Kidney glomerular epithelial cell (primary cell): ENCODE measurements at places on chromosomes 11 and 22.

DNA sequence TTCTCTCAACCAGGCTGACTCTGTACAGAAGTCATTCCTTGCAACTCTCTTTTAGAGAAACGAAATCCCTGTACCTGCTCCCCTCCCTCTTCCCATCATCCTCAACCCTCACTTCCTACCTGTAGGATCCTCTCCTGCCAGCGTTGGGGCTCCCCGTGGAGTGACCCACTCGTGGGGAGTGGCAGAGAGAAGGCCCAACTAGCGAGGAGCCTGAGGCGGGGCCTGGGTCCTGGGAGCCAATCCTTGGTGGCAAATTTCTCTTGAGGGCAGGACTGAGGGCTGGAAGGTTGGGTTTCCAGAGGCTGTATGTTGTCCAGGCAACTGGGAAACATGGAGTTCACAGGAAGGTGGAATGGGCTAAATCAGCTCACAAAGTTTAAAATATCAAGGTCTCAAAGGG lies 10.4 kb downstream of the NHERF4 start:
- peak; percentile 2 for DNase-seq

- no peak for DNase-seq
These were observed 14.7 kb downstream of the MPEG1 start for GRCh38 chr11:59197991-59198390.

GRCh38 chr11:62555464-62556107 lies 9.0 kb upstream of the AHNAK start:
- DNase-seq: no peak

DNA sequence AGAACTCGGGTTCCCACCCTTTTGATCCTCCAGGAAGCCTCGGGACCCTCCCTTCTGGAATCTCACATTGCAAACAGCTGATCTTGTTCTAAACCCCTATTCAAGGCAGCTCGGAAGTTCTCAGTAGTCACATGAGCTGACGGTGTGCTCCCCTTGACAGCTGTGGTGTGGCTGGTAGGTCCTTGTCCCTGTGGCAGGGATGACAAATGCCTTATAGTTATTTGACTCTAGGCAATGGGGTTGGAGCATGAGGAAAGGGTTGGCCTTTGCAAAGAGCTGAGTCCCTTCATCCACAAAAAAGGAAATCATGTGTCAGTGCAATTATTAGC lies 23.6 kb downstream of the EIF4G2 start:
- no peak for DNase-seq

DNA sequence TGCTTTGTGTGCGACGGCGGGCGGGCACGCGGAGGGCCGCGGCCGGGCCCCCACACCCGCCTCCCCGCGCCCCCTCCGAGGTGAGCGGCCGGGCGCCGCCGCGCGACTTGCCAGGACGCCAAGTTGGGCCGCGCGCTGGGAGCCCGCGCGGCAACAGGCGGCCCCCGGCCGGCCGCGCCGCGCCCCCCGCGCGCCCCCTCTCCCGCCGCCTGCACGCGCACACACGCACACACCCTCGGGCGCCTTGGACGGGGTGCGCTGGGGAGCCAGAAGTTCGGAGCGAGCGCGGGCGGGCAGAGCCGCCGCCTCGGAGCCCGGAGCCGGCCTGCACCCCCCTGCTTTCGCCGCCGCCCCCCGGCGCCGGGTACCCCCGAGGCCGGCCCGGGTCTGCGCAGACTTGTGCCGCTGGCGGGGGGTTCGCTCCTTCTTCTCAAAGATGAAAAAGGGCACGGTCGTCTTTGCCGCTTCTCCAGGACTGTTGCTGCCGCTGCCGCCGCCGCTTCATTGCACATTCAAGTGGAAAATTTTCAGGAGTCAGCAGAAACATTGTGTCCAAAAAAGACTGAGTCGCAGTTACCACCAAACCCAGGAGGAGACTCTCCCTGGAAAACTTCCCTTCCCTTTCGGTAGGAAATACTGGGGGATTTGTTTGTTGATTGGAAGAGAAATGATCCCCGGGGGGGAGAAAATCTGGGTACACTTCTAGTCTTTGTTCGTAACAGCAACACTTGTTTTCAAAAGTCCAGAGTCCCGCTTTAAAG lies 895 bp downstream of the TEAD1 start:
- no peak for DNase-seq

- DNase-seq: no peak
These were observed 321.3 kb downstream of the BLID start for GRCh38 chr11:121794671-121795141.

DNA sequence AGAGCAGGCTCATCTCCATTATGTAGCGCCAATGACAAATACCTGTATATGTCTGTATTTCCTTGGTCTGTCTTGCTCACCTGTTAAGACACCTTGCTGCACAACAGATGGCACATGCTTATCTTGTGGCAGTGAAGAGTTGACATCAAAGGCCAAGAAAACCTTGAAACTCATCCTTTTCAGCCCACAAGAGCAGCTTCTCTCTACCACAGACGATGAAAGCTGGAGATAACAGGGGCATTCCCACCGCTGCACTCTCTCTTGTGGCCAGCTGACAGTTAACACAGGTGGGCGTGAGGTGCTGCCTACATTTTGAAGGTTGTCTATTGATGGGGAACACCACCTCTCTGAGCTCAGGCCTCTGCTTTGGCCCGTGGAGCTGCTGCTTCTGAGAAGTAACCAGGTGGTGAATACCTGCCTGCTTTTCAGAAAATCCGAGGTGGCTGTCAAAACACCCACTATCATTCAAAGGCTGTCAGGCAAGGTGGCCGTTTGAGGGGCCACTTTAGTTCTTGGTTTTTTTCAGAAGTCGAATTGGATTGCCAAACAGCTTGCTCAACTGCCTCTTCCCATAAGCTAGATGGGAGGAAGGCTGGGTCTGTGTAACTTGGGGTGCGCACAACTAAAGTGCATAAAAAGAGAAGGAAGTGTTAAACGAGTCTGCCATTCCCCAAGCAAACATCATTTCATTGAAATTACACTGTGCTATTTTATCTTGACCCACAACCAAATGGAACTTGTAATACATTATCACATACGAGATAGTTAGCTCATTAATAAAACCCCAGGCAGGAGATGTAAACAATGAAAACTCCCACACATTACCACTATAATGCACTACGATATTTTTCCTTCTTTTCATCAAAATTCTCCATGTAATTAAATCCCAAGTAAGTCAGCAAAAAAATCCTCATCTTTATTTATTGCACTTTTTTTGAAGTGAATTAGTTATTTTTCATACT lies 87.1 kb upstream of the RAG2 start:
- no peak for DNase-seq

DNA sequence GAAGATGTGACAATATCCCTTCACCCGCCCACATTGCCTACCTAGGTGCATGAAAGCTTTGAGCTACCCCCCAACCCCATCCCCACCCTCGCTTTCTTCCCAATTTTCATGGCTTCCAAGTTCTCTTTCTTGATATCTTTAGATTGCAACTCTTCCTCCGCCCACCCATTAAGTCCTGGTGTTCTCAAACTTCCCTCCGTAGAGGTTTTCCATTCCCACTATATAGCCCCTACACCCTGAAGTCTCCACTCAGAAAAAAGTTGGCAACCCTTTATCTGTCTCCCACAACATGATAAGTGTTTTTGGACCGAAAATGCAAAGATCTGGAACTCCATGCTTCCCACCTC lies 572 bp downstream of the ZNF70 start:
- DNase-seq: no peak

DNA sequence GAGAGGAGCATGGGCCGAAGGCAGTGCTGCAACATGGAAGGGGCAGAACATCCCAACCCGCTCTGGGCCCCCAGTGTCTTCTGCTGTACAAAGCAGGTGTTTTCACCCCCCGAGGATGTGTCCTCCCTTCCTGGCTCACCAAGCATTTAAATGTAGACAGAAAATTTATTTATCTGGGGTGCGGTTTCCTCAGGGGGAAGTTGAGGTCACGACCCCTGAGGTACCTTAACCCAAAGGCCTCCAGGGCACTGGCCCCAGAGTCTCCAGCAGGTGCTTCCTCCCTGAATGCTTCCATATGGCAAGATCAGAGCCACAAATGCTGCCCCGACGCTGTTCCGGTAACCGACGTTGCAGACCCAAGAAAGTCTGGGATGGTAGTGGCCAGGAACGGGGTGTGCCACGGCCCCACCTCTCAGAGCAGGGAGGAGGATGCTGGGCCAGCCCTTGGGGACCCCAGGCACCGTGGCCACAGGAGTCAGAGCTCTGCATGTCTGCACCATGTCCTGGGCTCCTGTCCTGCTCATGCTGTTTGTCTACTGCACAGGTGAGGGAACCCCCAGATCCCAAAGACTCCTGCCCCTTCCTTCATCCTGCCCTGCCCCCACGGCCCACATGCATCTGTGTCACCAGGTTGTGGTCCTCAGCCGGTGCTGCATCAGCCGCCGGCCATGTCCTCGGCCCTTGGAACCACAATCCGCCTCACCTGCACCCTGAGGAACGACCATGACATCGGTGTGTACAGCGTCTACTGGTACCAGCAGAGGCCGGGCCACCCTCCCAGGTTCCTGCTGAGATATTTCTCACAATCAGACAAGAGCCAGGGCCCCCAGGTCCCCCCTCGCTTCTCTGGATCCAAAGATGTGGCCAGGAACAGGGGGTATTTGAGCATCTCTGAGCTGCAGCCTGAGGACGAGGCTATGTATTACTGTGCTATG lies at the start of gene VPREB1:
VPREB1 (plus strand) TSS at position 471 of the 935 bp plus-strand sequence; CDS start at position 499, 28 bp downstream.
- no peak for DNase-seq

DNA sequence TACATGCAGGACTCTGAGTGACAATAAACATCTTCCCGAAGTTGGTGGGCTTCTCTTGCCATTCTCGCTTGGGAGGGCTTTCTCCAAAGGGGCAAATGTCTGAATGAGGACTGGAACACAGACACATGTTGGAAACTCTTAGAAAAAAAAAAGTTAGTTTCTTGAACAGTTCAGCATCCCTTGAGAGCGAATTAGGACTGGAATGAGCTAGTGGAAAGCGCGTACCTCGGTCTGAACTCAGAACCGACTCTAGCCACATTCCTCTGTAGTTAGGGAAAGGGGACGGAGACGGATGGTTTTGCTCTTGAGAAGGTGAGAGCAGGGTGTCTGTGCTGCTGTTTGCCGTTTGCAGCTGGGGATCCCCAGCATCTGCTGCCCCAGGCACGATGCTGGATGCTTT lies 517.3 kb downstream of the TBC1D22A start:
- no peak for DNase-seq

DNA sequence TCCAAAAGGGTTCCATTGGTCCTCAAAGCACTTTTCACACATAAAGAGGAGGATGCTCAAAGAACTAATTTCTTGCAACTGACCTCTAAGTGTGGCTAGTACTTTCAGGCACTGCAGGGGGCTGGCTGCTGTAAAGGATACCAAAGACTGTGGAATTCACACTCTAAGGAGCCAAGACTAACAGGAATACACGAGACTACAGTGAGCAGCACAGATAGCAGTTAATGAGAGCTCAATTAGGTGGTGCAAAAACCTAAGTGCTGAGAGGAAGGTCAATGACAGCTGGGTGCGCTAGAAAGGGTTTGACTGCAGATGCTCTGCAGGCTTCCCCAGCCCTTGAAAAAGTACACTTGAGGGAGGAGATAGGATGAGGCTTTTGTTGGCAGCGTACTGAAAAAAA lies 124.3 kb upstream of the NTM start:
- DNase-seq: no peak
